ENCODE measurements at places on chromosomes 5 and 9. TPM values are rescaled to one million over a fixed set of nuclear protein-coding genes. Genes with fewer than 3 reads are reported as not detected.

PRRC1 gene
- total RNA-seq: 108 TPM

PCDHB10 gene
- 5.0 TPM for total RNA-seq

SCGB3A2 gene
- total RNA-seq: not detected

PFN3 gene
- total RNA-seq: not detected

PCDHGA8 gene
- 9.1 TPM for total RNA-seq

All from urinary bladder (tissue), 4 donors.